ENCODE measurements at places on chromosomes 5 and 9.

- DNase-seq = peak; percentile 59
These were observed at the start of gene PCDHA4 for GRCh38 chr5:140806834-140807775. Gene PCDHA4 (plus strand): TSS chr5:140807068.

GRCh38 chr5:87340716-87341115, 72.0 kb downstream of the CCNH start:
- no peak for DNase-seq

- no peak for DNase-seq
These were observed 111.9 kb upstream of the MTAP start for GRCh38 chr9:21690561-21690960.

DNA sequence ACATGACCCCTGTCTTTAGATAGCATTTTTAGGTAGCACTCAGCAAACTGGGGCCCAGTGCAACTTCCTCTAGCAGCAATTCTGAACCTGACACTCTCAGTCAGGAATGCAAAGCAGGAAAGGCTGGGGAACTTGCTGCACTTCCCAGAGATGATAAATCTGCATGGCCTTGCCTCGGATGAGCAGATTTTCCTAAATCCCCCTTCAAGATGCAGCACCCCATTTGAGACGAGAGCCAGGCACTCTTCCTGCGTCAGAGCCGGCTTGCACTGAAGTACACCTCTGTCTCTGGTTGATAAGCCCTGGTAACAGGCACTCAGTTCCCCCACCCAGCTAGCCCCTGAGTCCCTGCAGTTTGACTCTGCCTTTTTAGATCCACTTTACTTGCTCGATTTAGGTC, 296.7 kb upstream of the PANK3 start:
- no peak for DNase-seq

- DNase-seq = no peak
These were observed 103.2 kb upstream of the ALDH1B1 start for GRCh38 chr9:38289236-38289865.

Data from globus pallidus (tissue), 1 donor.